ENCODE measurements at places on chromosomes 7 and 10.

- no peak for DNase-seq
These were observed 629.8 kb downstream of the KCNMA1 start for GRCh38 chr10:77007834-77008233.

GRCh38 chr7:32025381-32026082, 44.7 kb downstream of the PDE1C start:
- no peak for DNase-seq

DNA sequence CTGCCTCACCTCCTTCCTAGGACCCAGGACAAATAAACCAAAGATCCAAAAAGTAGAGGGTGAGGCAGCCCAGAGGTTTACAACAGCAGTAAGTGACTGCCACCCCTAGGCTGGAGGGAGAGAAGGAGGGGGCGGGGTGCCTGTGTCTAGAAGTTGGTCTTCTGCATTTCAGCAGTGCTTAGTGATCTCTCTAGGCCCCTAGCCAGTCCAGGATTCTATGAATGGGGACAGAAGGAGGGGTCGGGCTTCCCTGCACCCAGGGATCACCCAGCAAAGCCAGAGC, 62.8 kb upstream of the KDM7A start:
- DNase-seq = no peak

DNA sequence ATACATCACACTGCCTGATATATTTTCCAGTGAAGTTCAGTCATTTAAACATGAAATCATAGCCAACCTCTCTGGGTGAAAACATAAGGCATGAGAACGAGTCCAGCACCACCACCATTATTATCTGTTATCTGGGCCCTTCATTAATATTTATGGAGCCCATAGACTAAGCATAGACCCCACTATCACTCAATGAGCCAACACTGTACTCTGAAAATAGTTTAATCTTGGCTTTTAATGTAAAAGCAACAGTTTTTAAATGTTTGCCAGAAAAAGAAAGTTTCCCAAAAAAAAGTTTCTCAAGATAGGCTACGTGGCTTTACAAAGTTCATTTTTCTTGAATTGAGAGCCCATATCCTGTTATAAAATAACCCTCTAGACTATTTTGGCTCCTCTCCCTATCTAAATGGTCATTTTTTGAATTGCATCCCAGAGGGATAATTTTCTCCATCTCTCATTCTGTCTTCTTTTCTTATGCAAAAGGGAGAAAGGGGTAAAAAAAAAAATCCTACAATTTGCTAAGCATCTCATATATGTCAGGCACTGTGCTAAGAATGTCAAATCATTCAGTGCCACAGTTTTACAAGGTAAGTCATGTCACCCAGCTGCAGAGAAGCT, 66.1 kb downstream of the FZD1 start:
- DNase-seq = no peak

- DNase-seq = no peak
These were observed 180.1 kb upstream of the CCDC6 start for GRCh38 chr10:60086421-60086820.

GRCh38 chr10:46541017-46541661, 15.3 kb downstream of the GPRIN2 start:
- DNase-seq = no peak

DNA sequence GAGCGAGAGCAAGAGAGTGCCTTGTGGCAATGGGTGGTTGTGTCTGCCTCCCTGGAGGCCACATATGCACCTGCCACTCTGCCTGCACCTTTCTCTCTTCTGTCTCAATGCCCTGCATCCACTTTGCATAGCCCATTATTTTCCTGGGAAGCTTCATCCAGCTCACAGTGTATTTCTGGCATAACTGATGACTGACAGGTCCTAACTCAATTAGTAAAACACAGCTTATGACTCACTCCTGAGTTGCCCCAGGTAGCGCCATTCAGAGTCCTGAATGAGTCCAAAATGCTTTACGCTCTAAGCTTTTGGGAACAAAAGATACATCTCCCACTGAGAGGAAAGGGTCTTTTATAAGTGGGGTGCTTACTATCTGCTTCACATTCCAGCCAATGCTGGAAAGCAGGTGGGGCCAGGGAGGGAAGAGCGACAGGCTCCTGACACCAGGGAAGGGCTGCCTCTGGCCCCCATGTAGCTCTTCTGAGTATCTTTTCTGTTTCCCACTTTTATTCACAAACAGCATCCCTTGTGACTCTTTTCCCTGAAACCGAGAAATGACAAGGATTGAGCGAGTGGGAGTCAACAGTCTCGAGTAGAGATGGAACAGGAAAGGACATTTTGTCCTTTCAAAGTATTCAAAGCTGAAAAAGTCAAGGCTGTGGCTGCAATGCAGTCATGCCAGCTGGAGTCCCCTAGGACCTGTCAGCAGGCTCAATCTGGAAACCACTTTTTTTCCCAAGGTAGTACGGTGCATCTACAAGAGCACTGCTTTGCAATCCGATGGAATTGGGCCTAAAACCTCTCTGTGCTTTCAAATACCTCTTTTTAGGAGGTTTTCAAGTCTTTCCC, 479.3 kb upstream of the PODXL start:
- no peak for DNase-seq

DNA sequence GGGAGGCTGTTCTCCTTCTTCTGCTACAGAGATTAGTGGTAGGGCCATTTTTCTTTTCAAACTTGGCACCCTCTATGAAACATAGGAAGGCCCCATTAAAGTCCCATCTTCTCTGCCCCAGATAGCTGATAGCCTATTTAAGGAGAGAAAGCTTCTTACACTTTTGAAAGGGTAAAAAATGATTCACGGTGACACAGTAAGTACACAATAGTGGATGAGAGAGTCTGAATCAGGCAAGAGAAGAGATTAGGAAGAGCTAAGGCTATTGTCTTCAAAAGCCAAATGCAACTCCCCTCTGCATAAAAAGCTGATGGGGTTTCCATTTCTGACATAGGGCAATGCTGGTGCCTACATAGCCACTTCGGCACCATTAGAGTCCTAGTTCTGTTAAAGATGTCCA, 3.6 kb downstream of the INA start:
- DNase-seq = no peak

- DNase-seq = no peak
These were observed 182 bp downstream of the CCDC136 start for GRCh38 chr7:128791972-128792327.

GRCh38 chr7:131370523-131370968, 42.9 kb downstream of the MKLN1 start:
- no peak for DNase-seq

DNA sequence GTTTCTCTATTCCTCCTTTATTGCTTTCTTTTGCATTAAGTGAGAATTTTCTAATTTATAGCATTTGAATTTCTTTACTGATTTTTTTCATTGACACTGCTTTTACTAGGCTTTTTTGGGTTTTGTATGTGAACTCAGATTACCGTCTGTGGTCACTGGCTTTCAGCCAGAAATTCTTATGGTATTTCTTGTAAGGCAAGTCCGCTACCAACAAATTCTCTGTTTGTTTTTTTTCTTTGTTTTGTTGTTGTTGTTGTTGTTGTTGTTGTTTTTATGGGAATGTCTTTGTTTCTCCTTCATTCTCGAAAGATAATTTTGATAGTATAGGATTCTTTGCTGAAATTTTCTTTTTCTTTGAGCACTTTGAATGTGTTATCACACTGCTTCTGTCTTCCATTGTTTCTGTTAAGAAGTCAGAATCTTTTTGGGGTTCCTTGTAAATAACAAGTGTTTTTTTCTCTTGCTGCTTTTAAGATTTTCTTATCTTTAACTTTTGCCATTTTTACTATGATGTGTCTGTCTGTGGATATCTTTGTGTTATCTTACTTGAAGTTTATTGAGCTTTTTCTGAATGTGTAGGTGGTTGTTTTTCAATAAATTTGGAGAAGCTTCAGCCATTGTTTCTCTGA, 7.2 kb downstream of the NET1 start:
- DNase-seq = no peak

GRCh38 chr10:124728830-124729661, 15.1 kb downstream of the FAM53B start:
- DNase-seq = no peak

DNA sequence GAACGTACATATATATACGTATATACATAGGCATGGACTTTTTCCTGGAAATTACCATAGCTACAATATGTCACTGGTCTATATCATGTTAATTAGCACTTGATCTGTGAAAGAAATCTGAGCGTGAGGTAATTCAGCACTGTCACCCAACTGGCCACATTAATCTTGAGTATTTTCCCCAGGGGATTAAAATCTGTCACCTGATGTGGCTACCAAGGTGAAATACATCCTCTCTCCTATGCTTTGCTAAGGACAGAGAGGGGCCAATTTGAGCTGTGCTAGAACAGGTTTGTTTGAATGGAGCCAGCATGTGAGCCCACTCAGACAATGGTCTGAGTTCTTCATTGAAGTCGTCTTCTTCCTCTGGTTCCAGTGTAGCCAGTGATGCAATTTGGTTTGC, 33.3 kb downstream of the CYCS start:
- DNase-seq = no peak

GRCh38 chr10:101920546-101920945, 76.9 kb upstream of the KCNIP2 start:
- no peak for DNase-seq

DNA sequence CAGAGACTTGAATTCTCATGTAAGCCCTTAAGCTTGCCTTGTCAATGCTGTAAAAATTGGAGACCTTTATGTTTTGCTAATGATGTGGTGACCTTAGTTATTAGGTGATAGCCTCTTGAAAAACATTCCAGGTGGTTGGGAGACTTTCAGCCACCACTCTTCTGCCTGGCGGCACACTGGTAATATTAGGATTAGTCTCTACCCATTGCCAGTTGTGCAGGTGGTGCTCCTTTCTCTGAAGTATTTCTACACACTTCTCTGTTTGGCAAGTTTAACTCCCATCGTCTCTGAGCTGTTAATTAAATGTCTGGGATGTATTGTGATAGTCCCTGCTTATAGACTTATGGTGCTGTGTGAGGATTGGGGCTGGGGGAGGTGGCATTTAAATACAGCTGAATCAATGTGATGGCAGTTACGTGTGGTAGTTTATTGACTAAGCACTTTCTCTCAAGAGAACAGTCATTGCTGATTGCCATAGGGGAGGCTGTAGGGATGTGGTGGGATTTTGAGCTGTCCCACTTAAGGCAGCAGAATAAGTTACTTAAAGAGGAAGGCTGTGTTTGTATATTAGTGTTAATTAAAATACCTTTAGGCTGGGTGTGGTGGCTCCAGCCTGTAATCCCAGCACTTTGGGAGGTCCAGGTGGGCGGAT, 61.7 kb downstream of the DAGLB start:
- no peak for DNase-seq

GRCh38 chr10:76049581-76050290, 618.3 kb downstream of the LRMDA start:
- no peak for DNase-seq

- DNase-seq = no peak
These were observed 138.9 kb upstream of the LYZL1 start for GRCh38 chr10:29150010-29150409.

- DNase-seq = no peak
These were observed 64.6 kb upstream of the KCNMA1 start for GRCh38 chr10:77702166-77702565.

GRCh38 chr10:4883079-4883739, 57.2 kb downstream of the AKR1E2 start:
- DNase-seq = no peak
